ENCODE measurements at places on chromosomes 4 and X. TPM values are rescaled to one million over a fixed set of nuclear protein-coding genes. Genes with fewer than 3 reads are reported as not detected.
A peak's percentile ranks its signal among the peaks of the same experiment; 100 is the strongest.

- no peaks in the 10 kb centered on the region for H3K36me3 ChIP-seq
- no peak overlapping the region for H3K4me3 ChIP-seq
- H3K27ac ChIP-seq, result no peak overlapping the region
- H3K4me1 ChIP-seq, result no peaks in the 10 kb centered on the region
- no peaks in the 10 kb centered on the region for H3K27me3 ChIP-seq
- no peak for DNase-seq
These were observed 107.9 kb downstream of the PALLD start for GRCh38 chr4:168604496-168605373.

DNA sequence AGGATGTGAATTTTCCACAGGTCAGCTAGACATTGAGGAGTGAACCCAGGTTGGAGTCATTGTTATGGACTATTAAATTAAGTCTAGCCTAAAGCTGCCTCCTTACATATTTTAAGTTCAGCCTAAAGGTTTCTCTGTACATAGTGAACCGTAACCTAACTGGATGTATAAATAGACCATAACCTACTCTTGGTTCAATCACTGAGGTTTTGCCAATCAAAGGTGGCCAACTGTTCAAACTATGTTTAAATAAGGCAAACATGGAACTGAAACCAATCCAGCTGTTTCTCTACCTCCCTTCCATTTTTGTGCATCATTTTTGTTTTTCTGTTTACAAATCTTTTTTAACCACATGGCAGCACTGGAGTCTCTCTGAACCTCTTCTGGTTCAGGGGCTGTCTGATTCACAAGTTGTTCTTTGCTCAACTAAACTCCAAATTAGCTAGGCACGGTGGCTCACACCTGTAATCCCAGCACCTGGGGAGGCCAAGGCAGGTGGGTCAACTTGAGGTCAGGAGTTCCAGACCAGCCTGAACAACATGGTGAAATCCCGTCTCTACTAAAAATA lies 43.9 kb upstream of the SFRP2 start:
- no peak overlapping the region for H3K4me3 ChIP-seq
- no peaks in the 10 kb centered on the region for H3K36me3 ChIP-seq
- no peaks in the 10 kb centered on the region for H3K27me3 ChIP-seq

DNA sequence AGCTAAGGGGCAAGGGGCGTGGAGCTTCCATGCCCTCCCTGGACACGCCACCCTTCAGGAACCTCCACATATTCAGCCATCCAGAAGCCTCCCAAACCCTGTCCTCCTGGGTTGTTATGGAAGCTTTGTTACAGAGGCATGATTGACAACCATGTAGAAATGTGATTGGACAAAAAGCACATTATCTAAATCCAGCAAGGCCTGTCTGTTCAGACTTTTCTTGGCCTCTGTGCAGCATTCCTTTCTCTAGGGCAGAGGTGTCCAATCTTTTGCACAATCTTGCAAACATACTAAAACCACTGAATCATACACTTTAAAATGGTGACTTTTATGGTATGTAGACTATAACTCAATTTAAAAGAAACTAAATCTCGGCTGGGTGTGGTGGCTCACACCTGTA lies 12.7 kb downstream of the STEEP1 start:
- H3K27ac ChIP-seq, result no peak overlapping the region
- no peaks in the 10 kb centered on the region for H3K4me1 ChIP-seq
- no peaks in the 10 kb centered on the region for H3K27me3 ChIP-seq
- no peaks in the 10 kb centered on the region for H3K36me3 ChIP-seq
- H3K4me3 ChIP-seq, result no peak overlapping the region
- no peak for DNase-seq

DNA sequence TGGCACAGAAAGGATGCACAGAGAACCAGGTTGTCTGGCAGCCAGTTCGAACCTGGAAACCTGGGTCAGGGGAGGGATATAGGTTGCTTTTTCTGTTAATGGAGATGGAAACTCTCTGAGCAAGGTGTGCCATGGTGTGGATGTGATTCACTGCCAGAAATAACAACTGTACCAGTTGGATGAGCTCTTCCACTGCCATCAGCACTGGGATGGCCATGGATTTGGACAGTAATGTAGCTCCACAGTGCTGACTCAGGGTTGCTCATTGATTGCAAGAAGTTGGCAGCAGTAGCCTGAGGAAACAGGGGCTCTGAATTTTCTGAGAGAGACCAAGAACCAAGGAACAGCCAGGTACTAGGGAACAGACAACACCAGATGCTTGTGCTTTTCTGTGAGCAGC lies 33.8 kb downstream of the PNMA5 start:
- H3K4me1 ChIP-seq, result no peaks in the 10 kb centered on the region
- H3K4me3 ChIP-seq, result no peak overlapping the region
- H3K36me3 ChIP-seq, result no peaks in the 10 kb centered on the region
- H3K27ac ChIP-seq, result no peak overlapping the region

GRCh38 chr4:184826691-184827270 lies 1.0 kb upstream of the ACSL1 start:
- H3K27ac ChIP-seq, result peak overlapping the region; percentile 91
- H3K4me1 ChIP-seq, result peaks cover 26% of the 10 kb centered on the region
- no peaks in the 10 kb centered on the region for H3K27me3 ChIP-seq
- H3K36me3 ChIP-seq, result no peaks in the 10 kb centered on the region

GRCh38 chr4:86026720-86027119 lies 333.1 kb downstream of the MAPK10 start:
- H3K36me3 ChIP-seq, result no peaks in the 10 kb centered on the region
- no peak for DNase-seq
- no peak overlapping the region for H3K4me3 ChIP-seq
- no peaks in the 10 kb centered on the region for H3K27me3 ChIP-seq

DNA sequence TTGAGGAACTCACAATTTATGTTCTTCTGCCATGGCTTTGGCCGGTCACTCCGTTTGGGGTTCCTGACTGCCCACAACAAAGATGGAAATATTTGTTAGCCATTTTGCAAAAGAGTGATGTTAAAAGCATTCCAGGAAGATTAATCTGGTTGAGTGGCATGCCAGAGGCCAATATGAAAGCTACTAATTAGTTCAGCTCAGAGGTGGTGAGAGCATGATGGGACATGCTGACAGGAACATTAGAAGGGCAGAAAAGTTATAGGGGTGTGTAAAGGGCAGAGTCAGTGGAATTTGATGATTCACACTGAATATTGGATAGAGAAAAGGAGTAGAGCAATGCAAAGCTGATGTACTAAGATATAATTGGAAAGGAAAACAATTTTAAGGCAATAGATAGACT lies 94.4 kb downstream of the TLL1 start:
- H3K27ac ChIP-seq, result no peak overlapping the region
- DNase-seq, result no peak
- H3K27me3 ChIP-seq, result no peaks in the 10 kb centered on the region
- no peaks in the 10 kb centered on the region for H3K36me3 ChIP-seq
- no peak overlapping the region for H3K4me3 ChIP-seq

DNA sequence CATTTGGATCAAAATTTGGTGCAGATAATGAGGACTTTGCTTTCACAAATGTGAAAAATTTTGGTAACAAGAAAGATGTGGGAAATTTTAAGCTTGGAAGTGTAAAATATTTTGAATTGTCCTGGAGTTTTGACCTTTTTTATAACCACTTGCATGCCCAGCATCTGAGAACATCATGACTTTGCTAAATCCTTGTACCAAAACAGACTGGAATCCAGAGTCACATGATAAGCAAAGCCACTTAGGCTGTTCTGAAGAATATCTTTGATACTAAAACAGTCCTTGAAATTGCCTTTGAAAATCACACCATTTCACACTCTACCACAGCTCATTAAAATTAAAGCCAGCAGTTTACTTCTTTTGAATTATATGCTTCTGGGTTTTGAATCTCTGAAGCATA lies 2.5 kb upstream of the PPM1K start:
- no peaks in the 10 kb centered on the region for H3K27me3 ChIP-seq
- no peak for DNase-seq
- H3K4me1 ChIP-seq, result peaks cover 24% of the 10 kb centered on the region
- H3K36me3 ChIP-seq, result no peaks in the 10 kb centered on the region
- H3K4me3 ChIP-seq, result no peak overlapping the region
- no peak overlapping the region for H3K27ac ChIP-seq

GRCh38 chrX:10514891-10515290 lies 105.5 kb downstream of the MID1 start:
- DNase-seq, result no peak
- H3K27me3 ChIP-seq, result no peaks in the 10 kb centered on the region
- no peaks in the 10 kb centered on the region for H3K36me3 ChIP-seq

DNA sequence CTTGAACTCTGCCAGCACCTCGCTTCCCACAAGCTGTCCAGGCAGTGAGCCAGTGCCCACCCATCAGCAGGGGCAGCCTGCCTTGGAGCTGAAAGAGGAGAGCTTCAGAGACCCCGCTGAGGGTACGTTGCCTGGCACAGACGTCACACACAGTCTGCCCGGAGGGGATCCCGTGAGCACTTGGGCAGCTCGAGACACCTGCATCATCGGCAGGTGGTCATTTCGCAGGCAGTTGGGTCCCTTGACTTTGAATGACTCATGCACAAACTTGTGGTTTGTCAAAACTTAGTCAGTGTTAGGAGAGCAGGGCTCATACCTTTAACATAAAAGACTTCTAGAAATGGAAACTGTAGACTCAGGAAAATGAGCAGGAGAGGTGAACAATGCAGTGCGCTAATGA lies 9.9 kb downstream of the TACC3 start:
- H3K36me3 ChIP-seq, result peaks cover 4% of the 10 kb centered on the region
- H3K27ac ChIP-seq, result no peak overlapping the region
- no peak overlapping the region for H3K4me3 ChIP-seq
- H3K27me3 ChIP-seq, result no peaks in the 10 kb centered on the region
- no peaks in the 10 kb centered on the region for H3K4me1 ChIP-seq

DNA sequence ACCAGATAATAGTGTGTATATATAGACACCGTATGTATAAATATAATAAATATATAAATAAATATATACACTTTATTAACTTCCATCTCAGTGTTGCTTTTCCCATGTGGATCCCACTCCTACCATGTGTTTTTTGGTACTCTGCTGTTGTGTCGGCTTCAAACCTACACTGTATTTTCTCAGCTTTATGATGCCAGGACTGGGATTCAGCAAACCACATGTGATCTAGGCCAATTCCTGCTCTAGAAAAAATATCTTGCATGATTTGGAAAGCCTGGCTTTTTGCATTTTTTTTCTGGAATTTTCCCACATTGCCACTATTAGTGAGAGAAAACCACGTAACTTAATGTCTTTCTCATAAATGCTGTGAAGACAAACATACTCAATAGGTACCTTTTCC lies 55.8 kb downstream of the POLR2B start:
- H3K4me3 ChIP-seq, result no peak overlapping the region
- H3K4me1 ChIP-seq, result no peaks in the 10 kb centered on the region
- H3K36me3 ChIP-seq, result peaks cover 20% of the 10 kb centered on the region
- no peak for DNase-seq
- no peaks in the 10 kb centered on the region for H3K27me3 ChIP-seq

DNA sequence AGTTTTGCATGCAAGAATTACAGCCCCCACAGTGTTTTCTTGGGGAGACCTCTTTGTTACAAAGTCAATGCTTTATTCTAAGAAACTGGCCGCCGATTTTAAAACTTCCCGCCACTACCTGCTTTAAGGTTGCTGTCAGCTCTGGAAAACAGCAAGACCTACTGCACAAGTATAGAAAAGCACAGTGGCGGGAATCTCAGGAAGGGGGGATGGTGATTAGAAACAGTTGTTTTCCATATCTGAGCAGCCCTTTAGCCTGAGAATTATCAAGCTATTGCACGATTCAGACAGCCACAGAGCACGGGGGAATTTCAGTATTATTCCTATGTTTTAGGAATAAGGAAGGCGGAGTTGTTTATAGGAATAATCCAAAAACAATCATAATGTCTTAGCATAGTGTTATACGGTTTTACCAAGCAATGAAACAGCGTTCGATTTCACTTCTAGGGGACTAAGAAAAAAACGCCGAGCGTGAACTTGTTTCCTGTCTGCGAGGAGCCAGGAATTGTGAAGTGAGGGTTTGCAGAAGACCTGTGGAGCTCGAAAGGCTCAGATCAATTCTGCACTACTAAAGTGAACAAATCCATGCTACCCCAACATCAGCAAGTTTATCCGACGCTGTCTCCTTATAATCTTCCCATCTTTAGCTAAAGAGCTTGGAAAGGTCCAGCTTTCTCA lies 81.3 kb downstream of the HMGN5 start:
- no peak overlapping the region for H3K4me3 ChIP-seq
- H3K4me1 ChIP-seq, result no peaks in the 10 kb centered on the region
- no peak overlapping the region for H3K27ac ChIP-seq
- H3K27me3 ChIP-seq, result peaks cover 3% of the 10 kb centered on the region
- H3K36me3 ChIP-seq, result no peaks in the 10 kb centered on the region

- no peaks in the 10 kb centered on the region for H3K36me3 ChIP-seq
- H3K4me3 ChIP-seq, result no peak overlapping the region
- H3K27ac ChIP-seq, result no peak overlapping the region
These were observed 159.1 kb downstream of the NDST3 start for GRCh38 chr4:118193421-118193820.

- DNase-seq, result no peak
- no peak overlapping the region for H3K27ac ChIP-seq
- H3K4me1 ChIP-seq, result no peaks in the 10 kb centered on the region
- H3K36me3 ChIP-seq, result no peaks in the 10 kb centered on the region
These were observed 45.8 kb downstream of the ENOX2 start for GRCh38 chrX:130857207-130857606.

DNA sequence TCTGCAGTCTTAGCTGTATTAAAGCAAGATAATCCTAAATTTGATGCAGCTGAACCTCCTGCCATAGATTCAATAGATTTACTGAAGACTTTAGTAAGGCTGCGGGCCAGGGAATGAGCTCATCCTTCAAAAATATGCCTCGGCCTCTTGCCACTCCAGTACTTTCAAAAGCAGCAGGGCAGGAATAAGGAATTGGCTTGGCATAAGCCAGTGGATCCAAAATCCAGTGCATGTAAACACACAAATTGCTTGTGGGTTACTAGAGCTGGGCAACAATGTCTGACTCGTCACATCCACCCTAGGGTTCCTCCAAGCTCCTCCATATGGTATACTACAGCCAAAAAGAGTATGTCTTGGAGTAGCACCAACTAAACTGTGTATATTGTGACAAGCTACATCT lies 165.0 kb downstream of the AMELX start:
- no peaks in the 10 kb centered on the region for H3K4me1 ChIP-seq
- no peaks in the 10 kb centered on the region for H3K36me3 ChIP-seq
- no peak overlapping the region for H3K27ac ChIP-seq
- DNase-seq, result no peak
- no peak overlapping the region for H3K4me3 ChIP-seq
- no peaks in the 10 kb centered on the region for H3K27me3 ChIP-seq

DNA sequence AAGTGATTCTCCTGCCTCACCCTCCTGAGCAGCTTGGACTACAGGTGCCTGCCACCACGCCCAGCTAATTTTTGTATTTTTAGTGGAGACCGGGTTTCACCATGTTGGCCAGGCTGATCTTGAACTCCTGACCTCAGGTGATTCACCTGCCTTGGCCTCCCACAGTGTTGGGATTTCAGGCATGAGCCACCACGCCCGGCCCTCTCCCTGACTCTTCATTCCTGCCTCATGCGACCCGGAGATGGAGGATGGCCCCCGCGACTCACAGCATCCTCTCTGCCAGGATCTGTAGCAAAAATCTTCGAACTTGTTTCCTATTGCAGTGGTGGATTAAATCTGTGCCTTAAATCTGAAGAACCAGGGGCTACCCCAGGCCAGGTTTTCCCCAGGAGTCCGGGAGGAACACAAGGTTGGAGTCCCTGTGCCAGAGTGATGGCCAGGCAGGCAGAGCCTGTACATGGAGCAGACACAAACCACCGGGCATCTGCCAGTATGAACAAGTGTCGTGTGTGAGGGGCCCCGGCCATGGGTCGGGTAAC lies 11.5 kb downstream of the CPLX1 start:
- peaks cover 8% of the 10 kb centered on the region for H3K4me1 ChIP-seq
- peaks cover 3% of the 10 kb centered on the region for H3K27me3 ChIP-seq
- no peaks in the 10 kb centered on the region for H3K36me3 ChIP-seq

TBC1D8B gene
- total RNA-seq, result 12.1 TPM

COMMD8 gene
- 9.3 TPM for total RNA-seq

ARAP2 gene
- 5.3 TPM for total RNA-seq

KDR gene
- 29.5 TPM for total RNA-seq

ANXA3 gene
- 16.4 TPM for total RNA-seq
